ENCODE measurements at places on chromosomes 7 and 10.
A peak's percentile ranks its signal among the peaks of the same experiment; 100 is the strongest.

DNA sequence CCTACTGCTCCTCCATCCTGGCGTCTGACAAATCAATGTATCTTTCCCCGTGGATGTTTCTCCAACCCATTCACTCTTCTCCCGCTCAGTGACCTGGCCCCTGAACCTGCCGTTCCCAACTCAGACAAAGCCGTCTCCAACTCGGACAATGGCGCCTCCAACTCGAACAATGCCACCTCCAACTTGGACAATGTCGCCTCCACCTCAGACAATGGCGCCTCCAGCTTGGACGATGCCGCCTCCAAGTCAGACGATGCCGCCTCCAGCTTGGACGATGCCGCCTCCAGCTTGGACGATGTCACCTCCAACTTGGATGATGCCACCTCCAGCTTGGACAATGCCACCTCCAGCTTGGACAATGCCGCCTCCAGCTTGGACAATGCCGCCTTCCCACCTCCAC is 608.6 kb downstream of the DNAJB6 start:
- DNase-seq = no peak

- DNase-seq = no peak
Measured at GRCh38 chr10:62005281-62005680, 103.8 kb downstream of the ARID5B start.

- DNase-seq = peak; percentile 3
Measured at GRCh38 chr10:631266-631665, 58.2 kb downstream of the DIP2C start.

GRCh38 chr7:86643561-86644281 is at the start of gene GRM3:
Gene GRM3, plus strand, starts transcription at chr7:86643909. Its CDS starts 121,237 bp downstream, at chr7:86765146.
- peak; percentile 54 for DNase-seq

- DNase-seq = no peak
Measured at GRCh38 chr10:116053910-116054309, 219.1 kb downstream of the GFRA1 start.

DNA sequence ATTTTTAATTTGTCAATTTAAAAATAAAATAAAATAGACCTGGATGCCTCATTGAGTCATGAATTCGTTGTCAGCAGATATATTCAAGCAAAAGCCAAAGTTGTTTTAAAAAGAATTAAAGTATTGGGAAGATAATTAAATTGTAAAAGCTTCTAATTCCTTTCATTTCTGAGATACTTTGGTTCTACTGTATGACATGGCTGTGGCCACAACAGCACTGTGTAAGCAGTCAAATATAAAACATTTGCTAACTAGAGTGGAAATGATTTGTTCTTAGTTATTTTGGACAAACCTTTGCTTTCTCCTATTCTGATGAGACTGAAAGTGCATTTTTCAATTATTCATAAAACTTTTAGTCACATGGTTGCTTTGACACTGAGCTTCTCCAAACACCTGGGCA is 143.6 kb upstream of the FAM13C start:
- DNase-seq = no peak

- DNase-seq = no peak
Measured at GRCh38 chr7:40468891-40469864, 334.4 kb downstream of the SUGCT start.

- DNase-seq = no peak
Measured at GRCh38 chr7:76047305-76047810, 442 bp downstream of the STYXL1 start.

DNA sequence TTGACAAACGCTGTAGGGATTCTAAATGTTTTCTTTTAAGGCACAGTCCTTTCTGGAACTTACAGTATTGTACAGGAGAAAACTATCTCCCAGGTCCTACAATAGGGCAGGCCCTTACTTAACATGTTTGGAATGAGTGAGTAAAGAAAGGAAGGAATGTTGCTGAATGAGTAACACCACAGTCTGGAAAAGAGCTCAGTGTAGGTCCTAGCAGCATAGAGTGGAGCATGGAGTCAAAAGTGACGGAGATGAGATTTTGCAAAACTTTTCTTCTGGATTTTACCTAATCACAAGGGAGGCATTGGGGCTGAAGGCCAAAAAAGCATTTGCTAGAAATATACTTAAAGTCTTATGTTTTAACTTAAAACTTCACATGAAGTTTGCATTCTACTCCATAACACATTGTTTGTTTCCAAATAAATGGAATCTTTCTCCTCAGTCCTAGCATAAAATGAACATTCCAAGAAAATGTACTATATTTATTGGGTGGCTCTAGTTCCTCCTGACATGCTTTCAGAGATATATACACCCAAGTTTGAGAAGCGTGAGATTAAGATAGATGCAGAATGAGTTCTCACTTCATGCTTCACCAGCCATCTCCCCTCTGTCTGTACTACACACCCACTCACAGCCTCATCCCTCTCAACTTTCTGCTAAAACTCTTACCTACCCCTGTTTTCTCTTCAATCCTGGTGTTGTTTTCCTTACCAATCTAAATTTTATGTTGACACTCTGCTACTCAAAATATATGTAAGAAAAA is 20.2 kb upstream of the ADD3 start:
- no peak for DNase-seq

- no peak for DNase-seq
Measured at GRCh38 chr7:13850185-13850752, 139.2 kb downstream of the ETV1 start.

- no peak for DNase-seq
Measured at GRCh38 chr10:95499482-95499989, 61.6 kb downstream of the SORBS1 start.

DNA sequence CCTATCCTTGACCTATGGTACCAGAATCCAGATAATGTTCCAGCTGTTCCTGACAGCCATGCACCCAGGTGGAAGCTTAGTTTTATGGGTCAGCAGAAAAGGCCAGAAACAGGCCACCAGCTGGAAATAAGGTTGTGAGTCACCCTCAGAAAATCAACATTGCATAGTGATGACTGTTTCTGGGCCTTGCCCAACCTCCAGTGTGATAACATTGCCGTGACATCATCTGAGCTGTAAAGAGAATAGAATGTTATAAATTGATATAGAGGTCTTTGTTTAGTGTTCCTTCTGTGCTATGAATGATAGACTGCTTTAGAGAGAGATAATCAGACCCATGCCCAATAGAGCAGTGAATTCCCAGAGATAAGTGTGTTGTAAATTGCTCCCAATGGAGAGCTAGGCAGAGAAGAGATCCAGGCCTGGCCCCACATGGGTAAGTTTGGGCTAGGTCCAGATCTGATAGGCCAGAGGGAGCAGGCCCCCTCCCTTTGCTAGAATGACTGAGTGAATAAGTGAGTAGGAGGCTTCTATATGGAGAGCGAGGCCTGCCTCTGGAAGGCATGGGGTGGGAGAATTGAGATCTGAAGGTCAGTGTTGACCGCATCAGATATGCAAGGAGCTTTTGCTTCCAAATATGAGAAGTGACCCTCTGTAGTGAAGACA is 14.2 kb upstream of the HPS1 start:
- peak; percentile 87 for DNase-seq

DNA sequence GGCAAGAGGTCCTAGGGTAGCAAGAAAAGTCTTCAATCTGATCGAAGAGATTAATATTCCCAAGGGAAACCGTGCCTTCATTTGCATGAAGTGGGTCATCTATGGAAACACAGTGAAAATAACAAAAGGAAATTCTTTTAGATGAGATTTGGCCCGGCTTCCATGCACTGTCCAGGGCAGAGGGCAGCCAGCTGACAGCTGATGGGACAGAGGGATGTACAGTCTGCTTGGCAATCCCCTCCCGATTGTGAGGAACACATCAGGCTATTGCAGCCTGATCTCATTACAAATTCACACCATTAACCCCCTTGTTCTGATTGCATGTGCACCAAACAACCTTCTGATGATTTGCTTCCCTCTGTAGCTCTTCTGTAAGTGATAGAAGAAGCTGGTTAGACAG is 105.3 kb downstream of the FRMD4A start:
- no peak for DNase-seq

DNA sequence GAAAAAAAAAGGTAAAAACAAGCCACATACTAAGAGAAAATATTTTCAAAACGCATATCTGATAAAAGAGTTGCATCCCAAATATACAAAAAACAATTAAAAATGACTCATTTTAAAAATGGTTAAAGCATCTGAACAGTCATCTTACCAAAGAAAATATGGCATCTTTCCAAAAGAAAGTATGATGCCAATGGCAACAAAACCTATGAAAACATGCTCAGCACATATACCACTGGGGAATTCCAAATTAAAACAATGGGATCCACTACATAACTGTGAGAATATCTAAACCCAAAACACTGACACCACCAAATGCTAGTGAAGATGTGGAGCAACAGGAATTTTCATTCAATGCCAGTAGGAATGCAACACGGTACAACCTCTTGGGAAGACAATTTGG is 39.3 kb downstream of the VSTM2A start:
- no peak for DNase-seq

GRCh38 chr7:326273-326672 is 36.3 kb downstream of the FOXL3 start:
- no peak for DNase-seq

- DNase-seq = no peak
Measured at GRCh38 chr10:50600831-50601477, 22.8 kb downstream of the SGMS1 start.

GRCh38 chr7:69719717-69720116 is 121.4 kb downstream of the AUTS2 start:
- DNase-seq = no peak

DNA sequence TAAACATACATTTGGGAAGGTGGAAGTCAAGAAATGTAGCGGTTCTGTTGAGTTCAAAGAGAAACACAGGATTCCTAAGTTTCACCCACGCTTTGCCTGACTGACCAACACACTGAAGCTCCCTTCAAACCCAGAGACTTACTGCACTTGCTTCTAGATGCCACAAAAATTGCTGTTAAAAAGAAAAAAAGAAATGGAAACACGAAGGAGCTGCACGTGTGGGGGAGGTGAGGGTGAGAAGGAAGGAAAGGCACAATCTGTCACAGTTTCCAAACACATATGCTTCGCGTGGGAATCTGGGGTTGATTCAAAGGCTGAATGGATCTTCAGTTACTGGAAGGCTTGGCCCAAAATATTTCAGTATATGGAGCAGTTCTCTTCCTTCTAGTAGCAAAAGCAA is 495.6 kb downstream of the DNAJB6 start:
- DNase-seq = no peak

DNA sequence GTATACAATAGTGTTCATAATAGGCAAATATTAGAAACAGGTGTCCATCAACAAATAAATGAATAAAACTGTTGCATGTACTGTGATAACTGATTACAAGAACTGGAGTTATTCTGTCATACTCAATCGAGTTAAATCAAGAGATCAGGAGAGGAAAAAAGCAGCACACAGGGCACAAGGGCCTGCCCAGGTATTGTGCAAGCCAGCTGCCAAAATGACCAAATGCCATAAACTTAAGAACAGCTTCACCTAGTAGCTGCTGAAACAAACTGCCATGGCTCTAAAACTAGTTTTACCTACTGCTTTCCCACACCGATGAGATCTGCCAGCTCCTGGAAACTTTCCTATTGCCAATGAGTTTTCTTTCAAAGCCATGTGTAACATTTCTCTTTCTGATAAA is 12.2 kb downstream of the GSAP start:
- no peak for DNase-seq

- no peak for DNase-seq
Measured at GRCh38 chr10:43844221-43844620, 195.5 kb upstream of the ZNF32 start.

GRCh38 chr7:42432644-42433043 is 195.6 kb upstream of the GLI3 start:
- DNase-seq = no peak

- no peak for DNase-seq
Measured at GRCh38 chr10:86678999-86679792, 10.9 kb downstream of the LDB3 start.

All from pancreas (tissue), 10 donors.